NCI-H510A (cell line): ENCODE measurements at places on chromosomes 3 and 15.

DNA sequence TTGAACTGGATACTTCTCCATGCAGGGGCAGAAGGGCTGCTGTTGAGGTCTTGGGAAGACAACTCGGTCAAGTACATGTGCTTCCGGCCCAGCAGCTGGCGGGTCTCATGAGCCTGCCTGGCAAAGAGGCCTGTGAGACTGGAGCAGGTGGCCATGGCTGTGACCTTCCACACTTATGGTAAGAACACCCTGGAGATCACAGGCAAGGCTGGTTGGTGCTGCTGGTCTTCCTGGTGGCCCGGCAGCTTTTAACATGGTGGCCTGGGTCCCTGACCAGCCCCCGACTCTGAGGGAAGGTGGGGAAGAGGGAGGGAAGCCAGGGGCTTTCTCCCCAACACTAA is 15.4 kb downstream of the CHRD start:
- DNase-seq = peak; percentile 42

- DNase-seq = no peak
These were observed 52.6 kb downstream of the MCF2L2 start for GRCh38 chr3:183375787-183376186.

GRCh38 chr15:95600367-95600766 is 730.1 kb upstream of the NR2F2 start:
- no peak for DNase-seq

- DNase-seq = no peak
These were observed 2.2 kb upstream of the RASL12 start for GRCh38 chr15:65069779-65070546.

DNA sequence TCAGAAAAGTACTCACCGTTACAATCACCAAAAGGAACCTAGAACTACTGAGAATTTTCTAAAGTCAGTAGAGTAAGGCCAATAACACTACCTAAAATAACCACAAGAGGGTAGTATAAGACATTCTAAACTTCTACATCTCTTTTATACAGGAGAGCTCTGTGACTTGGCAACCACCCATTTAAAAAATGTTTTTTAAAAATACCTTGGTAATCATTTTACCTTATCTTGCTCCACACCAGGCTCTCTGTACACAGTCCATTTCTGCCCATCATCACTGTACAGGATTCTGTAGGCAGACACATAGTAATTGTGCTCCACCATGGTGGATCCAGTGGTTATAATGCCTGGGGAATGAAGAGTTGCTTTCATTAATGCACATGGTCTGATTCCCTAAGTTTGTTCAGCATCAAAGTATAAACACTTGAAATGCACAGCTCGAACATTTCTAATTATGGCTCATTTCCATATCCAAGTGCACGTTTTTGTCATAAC is 54.5 kb downstream of the ST3GAL6 start:
- no peak for DNase-seq
